Keratinocyte (primary cell): ENCODE measurements at places on chromosomes 6 and 20. TPM values are rescaled to one million over a fixed set of nuclear protein-coding genes. Genes with fewer than 3 reads are reported as not detected.

DNA sequence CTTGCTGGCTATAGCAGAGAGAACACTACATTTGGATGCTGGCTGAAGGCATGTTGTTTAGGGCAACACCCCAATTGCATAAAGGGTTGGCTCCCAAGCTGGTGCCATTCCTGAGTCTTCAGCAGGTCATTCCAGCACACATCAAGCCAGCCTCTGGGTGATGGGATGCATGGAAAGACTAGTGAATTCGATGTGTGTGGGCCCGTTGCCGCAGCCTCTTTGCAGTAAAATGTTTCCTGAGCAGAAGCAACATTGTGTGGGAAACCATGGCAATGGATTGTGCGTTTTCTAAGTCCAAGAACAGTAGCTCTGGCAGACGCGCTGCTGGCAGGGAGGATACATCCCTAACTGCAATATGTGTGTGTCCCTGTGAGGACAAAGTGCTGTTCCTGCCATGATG, 142.4 kb upstream of the SLC24A3 start:
- H3K36me3 ChIP-seq = no peaks in the 10 kb centered on the region
- no peaks in the 10 kb centered on the region for H3K27me3 ChIP-seq
- no peak overlapping the region for H3K4me3 ChIP-seq
- H3K4me1 ChIP-seq = no peaks in the 10 kb centered on the region

GRCh38 chr6:313917-314316, 21.6 kb downstream of the DUSP22 start:
- no peak for DNase-seq
- no peak overlapping the region for H3K4me3 ChIP-seq
- no peaks in the 10 kb centered on the region for H3K4me1 ChIP-seq
- H3K27me3 ChIP-seq = no peaks in the 10 kb centered on the region

DNA sequence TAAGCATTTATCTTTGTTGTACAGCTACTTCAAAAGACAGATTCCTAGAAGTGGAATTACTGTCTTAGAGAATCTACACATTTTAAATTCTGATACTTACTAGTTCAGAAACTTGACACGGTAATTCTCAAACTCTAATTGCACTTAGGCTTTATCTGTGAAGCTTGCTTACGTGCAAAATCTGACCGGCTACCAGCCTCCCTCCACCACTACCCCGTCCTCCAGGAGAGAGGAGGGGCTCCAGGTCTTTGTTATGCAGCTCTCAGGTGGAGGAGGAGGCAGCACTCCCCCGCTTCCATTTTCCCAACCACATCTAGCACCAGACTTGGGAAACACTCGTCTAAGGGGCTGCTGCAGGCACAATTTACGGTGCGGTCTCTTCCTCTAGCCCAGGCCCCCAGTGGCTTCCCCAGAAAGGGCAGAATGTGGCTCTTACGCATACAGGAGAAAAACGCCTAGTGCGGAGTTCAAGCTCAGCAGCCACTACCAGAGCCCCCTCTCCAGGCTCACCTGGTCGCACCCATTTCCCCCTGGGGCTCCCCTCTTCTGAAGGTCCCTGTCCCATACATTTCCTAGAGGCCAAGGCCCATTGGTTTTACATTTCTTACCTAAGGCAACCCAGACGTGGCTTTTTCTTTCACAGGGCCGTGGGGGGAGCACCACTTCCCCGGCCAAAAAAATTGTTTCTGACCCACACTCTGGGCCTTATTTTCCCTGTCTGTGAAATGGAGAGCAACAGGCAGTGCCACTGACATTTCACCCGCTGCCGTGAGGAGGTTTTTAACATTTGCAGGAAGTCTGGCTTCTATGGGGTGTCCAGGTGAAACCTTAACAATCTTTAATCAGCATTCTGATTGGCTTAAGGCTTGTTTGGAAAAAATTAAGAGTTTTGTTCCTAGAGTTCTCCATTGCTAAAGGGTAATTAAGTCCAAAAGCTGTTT, 1.6 kb upstream of the TGIF2 start:
- no peak for DNase-seq
- no peaks in the 10 kb centered on the region for H3K36me3 ChIP-seq
- H3K27me3 ChIP-seq = no peaks in the 10 kb centered on the region
- no peak overlapping the region for H3K27ac ChIP-seq

DNA sequence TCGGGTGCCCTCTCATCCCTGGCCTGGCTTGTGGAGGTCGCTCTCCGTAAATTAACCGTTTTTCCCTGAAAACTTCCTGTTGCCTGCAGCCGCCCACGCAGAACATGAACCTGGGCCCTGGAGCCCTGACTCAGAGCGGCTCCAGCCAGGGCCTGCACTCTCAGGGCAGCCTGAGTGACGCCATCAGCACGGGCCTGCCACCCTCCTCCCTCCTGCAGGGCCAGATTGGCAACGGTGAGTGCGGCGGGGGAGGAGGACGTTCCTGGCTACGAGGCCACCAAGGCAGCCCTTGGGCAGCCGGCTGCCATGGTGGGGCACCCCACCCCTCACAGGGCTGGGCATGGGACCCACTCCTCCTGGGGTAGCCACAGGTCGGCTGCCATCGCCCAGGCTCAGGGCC, 17.8 kb downstream of the SS18L1 start:
- peaks cover 21% of the 10 kb centered on the region for H3K36me3 ChIP-seq
- H3K27me3 ChIP-seq = no peaks in the 10 kb centered on the region
- H3K4me1 ChIP-seq = peaks cover 26% of the 10 kb centered on the region

- peak; percentile 67 for DNase-seq
- peaks cover 32% of the 10 kb centered on the region for H3K4me1 ChIP-seq
- no peaks in the 10 kb centered on the region for H3K27me3 ChIP-seq
- H3K27ac ChIP-seq = peak overlapping the region; percentile 50
Measured at GRCh38 chr20:7856756-7857155, 83.5 kb downstream of the HAO1 start.

- H3K4me1 ChIP-seq = no peaks in the 10 kb centered on the region
- H3K36me3 ChIP-seq = no peaks in the 10 kb centered on the region
- no peak overlapping the region for H3K4me3 ChIP-seq
- DNase-seq = no peak
Measured at GRCh38 chr20:8616792-8617191, 452.1 kb upstream of the PLCB4 start.

DNA sequence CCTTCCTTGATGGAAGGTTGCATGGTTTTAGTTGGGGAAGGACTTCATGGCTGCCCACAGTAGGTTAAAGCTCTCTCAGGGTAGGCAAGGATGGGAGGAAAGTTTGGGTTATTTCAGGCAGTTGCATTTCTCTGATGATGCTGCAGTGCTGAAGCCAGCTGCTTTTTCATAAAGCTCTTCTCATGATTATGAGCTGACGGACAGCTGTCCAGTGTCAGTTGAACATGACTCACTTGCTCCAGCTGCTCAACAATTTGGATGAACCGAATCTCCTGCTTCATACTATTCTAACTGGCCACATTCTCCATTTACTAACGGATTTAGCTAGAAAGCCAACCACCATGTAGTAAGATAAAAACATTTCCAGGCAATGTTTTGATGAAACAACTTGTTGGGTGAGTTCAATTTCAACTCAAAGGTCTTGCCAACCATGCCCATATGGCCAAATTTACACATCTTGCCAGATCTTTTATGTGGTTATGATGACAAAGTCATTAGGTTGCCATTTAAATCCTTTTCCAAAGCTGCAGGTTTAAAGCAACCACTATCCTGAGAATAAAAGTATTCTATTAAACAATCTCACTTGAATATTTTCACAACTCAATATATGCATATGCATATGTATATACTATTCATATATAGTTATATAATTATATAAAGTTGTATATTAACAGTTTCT, 125.9 kb downstream of the HS3ST5 start:
- no peak for DNase-seq
- H3K4me1 ChIP-seq = no peaks in the 10 kb centered on the region
- no peak overlapping the region for H3K4me3 ChIP-seq
- no peak overlapping the region for H3K27ac ChIP-seq

The SYNDIG1 gene
- polyA plus RNA-seq = 0.37 to 1.7 TPM (median 0.38 TPM) in 3 replicates

- no peak overlapping the region for H3K27ac ChIP-seq
- DNase-seq = no peak
- no peak overlapping the region for H3K4me3 ChIP-seq
- no peaks in the 10 kb centered on the region for H3K27me3 ChIP-seq
- no peaks in the 10 kb centered on the region for H3K4me1 ChIP-seq
Measured at GRCh38 chr6:81624453-81624852, 128.0 kb downstream of the TENT5A start.

The BTN1A1 gene
- polyA plus RNA-seq = not detected in 3 replicates

The FAM184A gene
- polyA plus RNA-seq = 0.01 to 0.20 TPM (median 0.14 TPM) in 3 replicates

GRCh38 chr6:39281312-39281980, 32.8 kb downstream of the KCNK17 start:
- H3K27ac ChIP-seq = no peak overlapping the region
- no peaks in the 10 kb centered on the region for H3K4me1 ChIP-seq
- no peaks in the 10 kb centered on the region for H3K36me3 ChIP-seq
- H3K4me3 ChIP-seq = no peak overlapping the region
- DNase-seq = no peak
- H3K27me3 ChIP-seq = no peaks in the 10 kb centered on the region

DNA sequence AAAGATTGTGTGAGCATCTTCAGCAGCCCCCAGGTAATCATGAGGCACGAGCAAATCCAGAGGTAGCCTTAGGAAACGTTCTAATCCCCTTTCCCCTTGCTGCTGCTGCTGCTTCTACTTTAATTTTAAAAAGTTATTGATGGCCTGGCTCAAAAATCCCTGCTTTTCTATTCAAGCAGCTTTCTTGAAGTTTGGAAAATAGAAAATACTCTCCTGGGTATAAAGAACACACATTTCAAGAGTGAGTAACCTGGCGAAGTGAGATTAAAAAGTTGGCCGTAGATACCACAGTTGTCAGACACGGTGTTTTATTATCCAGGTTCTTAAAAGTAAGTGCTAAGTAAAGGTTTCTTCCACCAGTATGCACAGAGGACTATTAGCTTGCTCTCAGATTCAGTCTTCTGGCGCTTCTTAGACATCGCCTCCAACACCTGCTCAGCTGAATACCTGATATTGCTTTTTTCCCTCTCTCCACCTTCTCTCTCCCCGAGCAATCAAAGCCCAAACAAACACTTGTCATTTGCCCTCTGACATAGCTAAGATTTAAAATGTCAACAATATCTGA, 150.7 kb downstream of the EDN3 start:
- no peaks in the 10 kb centered on the region for H3K4me1 ChIP-seq
- no peak overlapping the region for H3K27ac ChIP-seq
- peaks cover 1% of the 10 kb centered on the region for H3K27me3 ChIP-seq
- DNase-seq = no peak

DNA sequence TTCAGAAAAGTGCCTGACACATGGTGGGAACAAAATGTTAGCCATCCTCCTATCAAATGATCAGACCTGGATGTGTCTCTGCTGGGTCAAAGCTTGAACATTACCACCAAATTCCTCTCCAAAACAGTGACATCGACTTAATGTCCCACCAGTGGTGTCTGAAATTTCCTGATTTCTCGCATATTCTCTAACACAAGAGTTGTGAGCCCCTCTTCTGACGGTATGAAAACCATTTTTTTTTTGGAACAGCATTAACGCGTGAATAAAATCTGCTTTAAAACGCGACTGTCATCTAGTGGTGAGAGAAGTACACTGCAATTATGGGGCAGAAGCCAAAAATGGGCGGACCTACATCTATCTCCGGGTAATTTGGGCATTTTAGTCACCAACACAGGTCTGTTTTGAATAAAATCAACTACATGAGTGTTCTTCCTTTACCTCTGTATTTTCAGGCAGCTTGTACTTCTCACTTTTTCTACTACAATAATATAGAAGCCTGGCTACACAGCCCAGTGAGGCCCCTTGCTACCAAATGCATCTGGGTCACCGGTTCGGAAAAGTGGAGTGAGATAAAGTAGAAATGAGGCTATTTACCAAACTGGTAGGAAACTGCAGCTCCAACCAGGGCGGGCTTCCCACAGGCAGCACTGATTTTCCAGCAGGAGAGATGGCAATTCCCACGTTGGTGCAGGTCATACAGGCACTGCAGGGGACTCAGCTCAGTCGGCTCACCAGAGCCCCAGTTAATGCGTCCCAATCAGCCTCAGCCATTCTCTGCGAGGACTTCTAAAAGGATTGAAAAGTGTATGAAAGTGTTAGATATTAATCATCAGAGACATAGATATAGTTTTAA, 27.4 kb downstream of the MGME1 start:
- no peak overlapping the region for H3K4me3 ChIP-seq
- H3K36me3 ChIP-seq = no peaks in the 10 kb centered on the region
- peaks cover 10% of the 10 kb centered on the region for H3K4me1 ChIP-seq
- H3K27me3 ChIP-seq = no peaks in the 10 kb centered on the region
- peak; percentile 38 for DNase-seq

DNA sequence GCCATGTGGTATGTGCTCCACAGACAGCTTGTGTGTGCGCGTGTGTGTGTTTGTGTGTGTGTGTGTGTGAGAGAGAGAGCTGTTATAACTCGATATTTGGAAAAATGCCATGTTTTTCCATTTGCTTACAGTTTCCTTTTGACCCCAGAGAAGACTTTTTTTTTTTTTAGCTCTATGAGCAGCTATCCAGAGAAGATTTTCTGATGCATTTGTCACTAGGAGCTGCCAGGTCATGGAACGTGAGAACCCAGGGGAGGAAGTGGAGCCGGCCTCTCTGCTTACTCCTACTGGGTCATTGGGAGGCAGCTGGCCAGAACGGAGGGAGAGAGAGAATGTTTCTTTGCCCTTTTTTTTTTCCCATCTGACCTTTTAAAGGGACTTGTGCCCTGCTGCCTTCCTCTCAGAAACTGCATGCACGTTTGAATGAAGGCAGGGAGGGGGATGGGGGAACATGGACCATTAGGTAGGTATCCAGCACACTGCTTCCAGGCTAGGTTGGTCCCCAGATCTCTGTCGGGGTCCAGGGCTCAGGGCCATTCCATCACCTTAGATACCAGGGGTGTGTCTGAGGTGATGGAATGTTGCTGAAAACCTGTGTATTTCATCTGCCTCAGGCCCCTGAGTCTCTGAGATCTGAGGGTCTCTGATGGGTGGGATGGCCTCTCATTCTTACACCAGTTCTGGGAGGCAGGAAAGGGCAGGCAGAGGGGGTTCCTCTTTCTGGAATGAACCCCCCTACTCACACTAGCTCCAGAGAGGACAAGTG, 11.2 kb upstream of the MRPS18A start:
- no peak overlapping the region for H3K27ac ChIP-seq
- H3K27me3 ChIP-seq = no peaks in the 10 kb centered on the region
- H3K4me1 ChIP-seq = peaks cover 16% of the 10 kb centered on the region
- DNase-seq = no peak
- H3K36me3 ChIP-seq = no peaks in the 10 kb centered on the region

The RAET1L gene
- 6.9 to 12.2 TPM (median 8.5 TPM) in 3 replicates for polyA plus RNA-seq

GRCh38 chr6:83031689-83032088, 34.0 kb downstream of the UBE3D start:
- H3K4me3 ChIP-seq = no peak overlapping the region
- DNase-seq = no peak
- H3K36me3 ChIP-seq = peaks cover 6% of the 10 kb centered on the region

The PCIF1 gene
- 5.4 to 12.7 TPM (median 7.0 TPM) in 3 replicates for polyA plus RNA-seq

- peaks cover 6% of the 10 kb centered on the region for H3K27me3 ChIP-seq
- H3K4me3 ChIP-seq = no peak overlapping the region
- no peaks in the 10 kb centered on the region for H3K36me3 ChIP-seq
- DNase-seq = no peak
- H3K4me1 ChIP-seq = no peaks in the 10 kb centered on the region
- H3K27ac ChIP-seq = no peak overlapping the region
Measured at GRCh38 chr6:167240034-167240541, 51.0 kb upstream of the UNC93A start.
